Uterus (tissue), 4 donors: ENCODE measurements at places on chromosomes 11 and 22. TPM values are rescaled to one million over a fixed set of nuclear protein-coding genes. Genes with fewer than 3 reads are reported as not detected.

Gene B4GALNT4
- 5.0 TPM for total RNA-seq

Gene SHANK2
- total RNA-seq: 6.8 TPM

Gene HSPB2
- 0.21 TPM for total RNA-seq

Gene TRIM51
- total RNA-seq: not detected

Gene APBB1
- total RNA-seq: 41.3 TPM

Gene CRYBA4
- not detected for total RNA-seq

Gene AIP
- 98.2 TPM for total RNA-seq

Gene SYT7
- 5.3 TPM for total RNA-seq

Gene GLB1L3
- total RNA-seq: 7.2 TPM

Gene ZPR1
- 24.1 TPM for total RNA-seq

Gene TBX10
- not detected for total RNA-seq

Gene WBP2NL
- 6.6 TPM for total RNA-seq

Gene PELI3
- total RNA-seq: 13.8 TPM

Gene MCM5
- total RNA-seq: 60.6 TPM
